ENCODE measurements at places on chromosomes 11 and 22.
A peak's percentile ranks its signal among the peaks of the same experiment; 100 is the strongest.

- peaks cover 26% of the 10 kb centered on the region for H3K36me3 ChIP-seq
- H3K4me1 ChIP-seq: no peaks in the 10 kb centered on the region
- DNase-seq: no peak
- no peak overlapping the region for H3K4me3 ChIP-seq
These were observed 43.2 kb downstream of the NAT10 start for GRCh38 chr11:34148504-34149165.

- peaks cover 17% of the 10 kb centered on the region for H3K4me1 ChIP-seq
- no peak overlapping the region for H3K27ac ChIP-seq
- no peaks in the 10 kb centered on the region for H3K27me3 ChIP-seq
- no peak overlapping the region for H3K4me3 ChIP-seq
- no peaks in the 10 kb centered on the region for H3K36me3 ChIP-seq
- DNase-seq: no peak
These were observed 28.2 kb downstream of the ARHGAP42 start for GRCh38 chr11:100715165-100715761.

GRCh38 chr11:74846770-74847169, 98.1 kb downstream of the RNF169 start:
- DNase-seq: no peak
- no peaks in the 10 kb centered on the region for H3K4me1 ChIP-seq
- peaks cover 94% of the 10 kb centered on the region for H3K36me3 ChIP-seq

DNA sequence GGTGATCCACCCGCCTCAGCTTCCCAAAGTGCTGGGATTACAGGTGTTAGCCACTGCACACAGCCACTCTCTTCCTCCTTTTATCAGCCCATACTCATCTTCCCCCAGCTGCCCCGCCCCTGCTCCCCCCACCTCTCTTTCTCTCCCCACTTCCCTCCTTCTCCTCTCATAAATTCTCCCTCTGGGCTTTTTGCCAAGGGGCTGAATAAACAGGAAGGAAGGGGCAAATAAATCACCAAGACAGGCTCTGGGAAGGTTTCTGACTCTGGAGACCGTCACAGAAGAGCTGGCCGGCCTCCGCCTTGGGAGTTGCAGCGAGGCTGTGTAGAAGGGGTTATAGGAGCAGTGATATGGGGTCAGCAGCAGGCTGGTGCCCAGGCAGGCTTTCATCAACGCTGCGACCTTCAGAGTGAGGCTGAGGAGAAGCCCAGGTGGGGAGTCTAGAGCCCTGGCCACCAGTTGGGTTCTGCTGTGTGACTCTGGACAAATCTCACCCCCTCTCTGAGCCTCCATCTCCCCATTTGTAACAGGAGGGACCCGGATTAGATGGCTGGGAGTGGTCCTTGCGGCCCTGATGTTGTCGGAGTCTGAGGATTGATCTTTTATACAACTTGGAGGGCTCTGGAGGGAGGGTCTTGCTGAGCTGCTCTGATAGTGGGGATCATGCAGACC, 62.6 kb upstream of the RASD2 start:
- H3K4me1 ChIP-seq: peaks cover 36% of the 10 kb centered on the region
- no peak for DNase-seq
- peaks cover 25% of the 10 kb centered on the region for H3K27me3 ChIP-seq
- H3K27ac ChIP-seq: peak overlapping the region; percentile 22

- H3K4me3 ChIP-seq: no peak overlapping the region
- no peaks in the 10 kb centered on the region for H3K27me3 ChIP-seq
- DNase-seq: no peak
These were observed 52.6 kb downstream of the SWAP70 start for GRCh38 chr11:9716275-9717039.

- peaks cover 15% of the 10 kb centered on the region for H3K4me1 ChIP-seq
- DNase-seq: no peak
- peaks cover 26% of the 10 kb centered on the region for H3K27me3 ChIP-seq
- H3K36me3 ChIP-seq: no peaks in the 10 kb centered on the region
- H3K27ac ChIP-seq: no peak overlapping the region
These were observed 1.3 kb upstream of the B4GALNT4 start for GRCh38 chr11:367956-368413.

DNA sequence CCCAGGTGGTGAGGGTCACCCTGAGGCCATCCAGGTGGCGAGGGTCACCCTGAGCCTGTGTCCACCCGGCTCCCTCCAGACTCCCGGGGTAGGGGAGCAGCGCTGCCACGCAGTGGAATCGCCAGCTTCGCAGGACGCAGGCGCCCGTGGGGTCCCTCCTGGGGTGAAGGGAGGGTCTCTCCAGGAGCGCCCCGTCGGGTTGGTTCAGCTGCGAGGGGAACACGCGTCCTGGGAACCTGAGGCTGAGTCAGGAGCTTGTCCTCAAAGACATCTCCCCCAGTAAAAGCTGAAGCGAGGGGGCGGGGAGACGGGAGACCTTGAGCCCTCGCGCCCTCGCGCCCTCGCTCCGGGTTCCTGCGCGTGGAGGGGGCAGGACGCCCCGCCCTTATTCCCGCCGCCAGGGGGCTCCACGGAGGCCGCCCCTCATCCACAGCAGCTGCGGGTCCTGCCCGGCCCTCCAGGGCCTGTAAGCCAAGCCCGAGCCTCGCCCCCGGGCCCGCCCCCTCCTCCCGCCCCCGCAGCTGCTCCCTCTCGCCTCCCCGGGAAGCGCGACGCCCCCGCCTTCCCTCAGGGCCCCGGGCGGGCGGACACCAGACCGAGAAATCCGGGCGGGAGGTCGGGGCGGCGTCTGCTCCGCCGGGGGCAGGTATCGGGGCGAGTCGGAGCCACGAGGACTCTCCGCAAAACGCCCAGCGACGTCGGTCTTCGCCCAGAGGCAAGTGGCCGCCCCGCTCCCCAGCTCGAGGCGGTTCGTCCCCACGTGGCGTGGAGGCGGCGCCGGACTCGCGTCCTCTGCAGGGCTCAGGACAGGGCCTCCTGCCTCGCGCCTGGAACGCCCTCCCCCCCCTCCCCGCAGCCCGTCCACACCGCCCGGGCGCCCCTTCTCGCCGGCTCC, 22.8 kb downstream of the PIM3 start:
- H3K36me3 ChIP-seq: no peaks in the 10 kb centered on the region
- peaks cover 12% of the 10 kb centered on the region for H3K27me3 ChIP-seq
- peaks cover 8% of the 10 kb centered on the region for H3K4me1 ChIP-seq
- peak overlapping the region; percentile 30 for H3K4me3 ChIP-seq
- no peak for DNase-seq

DNA sequence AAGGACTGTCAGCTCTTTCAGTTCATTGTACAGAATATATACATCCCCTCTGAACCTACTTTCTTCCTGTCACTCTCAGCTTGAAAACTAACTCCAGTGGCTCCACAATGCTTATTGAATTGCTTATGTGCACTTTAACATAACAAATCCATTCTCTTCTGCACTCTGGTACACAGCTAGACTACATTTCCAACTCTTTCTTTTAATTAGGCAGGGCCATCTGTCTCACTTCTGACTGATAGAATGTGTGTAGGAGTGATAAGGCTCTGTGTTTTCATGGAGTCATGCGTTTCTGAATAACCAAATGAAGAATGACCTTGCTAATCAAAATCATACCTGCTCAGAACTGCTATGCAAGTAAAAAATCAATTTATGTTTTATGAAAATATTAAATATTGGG, 278.5 kb upstream of the CCDC179 start:
- no peak for DNase-seq
- H3K4me1 ChIP-seq: no peaks in the 10 kb centered on the region
- H3K27me3 ChIP-seq: no peaks in the 10 kb centered on the region
- no peaks in the 10 kb centered on the region for H3K36me3 ChIP-seq
- H3K4me3 ChIP-seq: no peak overlapping the region
